SJCRH30 (cell line): ENCODE measurements at places on chromosomes 4 and X. TPM values are rescaled to one million over a fixed set of nuclear protein-coding genes. Genes with fewer than 3 reads are reported as not detected.

The CENPVL3 gene
- not detected in 2 replicates for total RNA-seq

The KIF4A gene
- 60.9 and 63.1 TPM in 2 replicates for total RNA-seq

The LINC00632 gene
- total RNA-seq = 1.8 and 3.8 TPM in 2 replicates

The DUSP9 gene
- total RNA-seq = 0.14 TPM in 1 of 2 replicates, not detected in the other

The SMARCA1 gene
- 76.4 and 82.0 TPM in 2 replicates for total RNA-seq

DNA sequence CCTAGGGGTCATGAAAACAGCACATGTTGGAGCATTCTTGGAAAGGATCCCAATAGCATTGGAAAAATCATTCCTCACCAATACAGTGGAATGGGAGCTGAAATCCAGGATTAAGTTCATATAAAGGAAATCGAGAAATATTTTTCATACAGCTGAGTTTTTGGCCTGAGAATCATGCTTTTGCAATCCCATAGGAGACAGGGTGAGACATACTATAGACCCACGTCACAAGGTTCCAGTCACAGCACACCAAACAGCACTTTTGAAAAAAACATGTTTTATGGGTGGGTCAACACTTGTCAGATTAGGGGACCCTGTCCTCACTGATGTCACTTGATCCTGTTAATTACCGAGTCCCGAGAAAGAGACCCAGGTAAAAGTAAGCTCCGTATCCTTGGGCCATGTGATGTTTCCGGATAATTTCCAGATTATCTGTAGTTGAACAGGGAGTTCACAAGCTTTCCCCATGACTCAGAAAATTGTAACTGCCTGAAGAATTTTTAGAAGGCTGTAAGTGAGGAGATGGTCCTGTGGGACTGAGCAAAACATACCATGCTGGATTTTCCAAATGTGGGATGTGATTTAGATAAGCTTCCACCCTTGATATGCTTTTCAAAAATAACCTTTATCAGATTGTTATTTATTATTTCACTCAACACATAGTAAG is 80.9 kb upstream of the TLR3 start:
- H3K27ac ChIP-seq = no peak overlapping the region
- H3K27me3 ChIP-seq = no peaks in the 10 kb centered on the region
- H3K36me3 ChIP-seq = no peaks in the 10 kb centered on the region
- no peak overlapping the region for H3K4me3 ChIP-seq

- H3K27me3 ChIP-seq = no peaks in the 10 kb centered on the region
- no peak overlapping the region for H3K4me3 ChIP-seq
- H3K36me3 ChIP-seq = no peaks in the 10 kb centered on the region
Observed at GRCh38 chr4:189804894-189805293, 135.8 kb upstream of the FRG1 start.

GRCh38 chr4:101527188-101527587 is 179.9 kb upstream of the PPP3CA start:
- H3K4me3 ChIP-seq = no peak overlapping the region
- H3K4me1 ChIP-seq = no peaks in the 10 kb centered on the region
- H3K36me3 ChIP-seq = no peaks in the 10 kb centered on the region
- H3K27me3 ChIP-seq = no peaks in the 10 kb centered on the region

GRCh38 chr4:1105067-1105466 is 8.3 kb downstream of the RNF212 start:
- 0 out of 2 replicates have a peak, but pooled peaks cover 2% of the 10 kb centered on the region for H3K36me3 ChIP-seq
- no peak for DNase-seq
- H3K4me3 ChIP-seq = no peak overlapping the region
- H3K4me1 ChIP-seq = 0 out of 2 replicates have a peak, but pooled peaks cover 2% of the 10 kb centered on the region
- no peak overlapping the region for H3K27ac ChIP-seq

DNA sequence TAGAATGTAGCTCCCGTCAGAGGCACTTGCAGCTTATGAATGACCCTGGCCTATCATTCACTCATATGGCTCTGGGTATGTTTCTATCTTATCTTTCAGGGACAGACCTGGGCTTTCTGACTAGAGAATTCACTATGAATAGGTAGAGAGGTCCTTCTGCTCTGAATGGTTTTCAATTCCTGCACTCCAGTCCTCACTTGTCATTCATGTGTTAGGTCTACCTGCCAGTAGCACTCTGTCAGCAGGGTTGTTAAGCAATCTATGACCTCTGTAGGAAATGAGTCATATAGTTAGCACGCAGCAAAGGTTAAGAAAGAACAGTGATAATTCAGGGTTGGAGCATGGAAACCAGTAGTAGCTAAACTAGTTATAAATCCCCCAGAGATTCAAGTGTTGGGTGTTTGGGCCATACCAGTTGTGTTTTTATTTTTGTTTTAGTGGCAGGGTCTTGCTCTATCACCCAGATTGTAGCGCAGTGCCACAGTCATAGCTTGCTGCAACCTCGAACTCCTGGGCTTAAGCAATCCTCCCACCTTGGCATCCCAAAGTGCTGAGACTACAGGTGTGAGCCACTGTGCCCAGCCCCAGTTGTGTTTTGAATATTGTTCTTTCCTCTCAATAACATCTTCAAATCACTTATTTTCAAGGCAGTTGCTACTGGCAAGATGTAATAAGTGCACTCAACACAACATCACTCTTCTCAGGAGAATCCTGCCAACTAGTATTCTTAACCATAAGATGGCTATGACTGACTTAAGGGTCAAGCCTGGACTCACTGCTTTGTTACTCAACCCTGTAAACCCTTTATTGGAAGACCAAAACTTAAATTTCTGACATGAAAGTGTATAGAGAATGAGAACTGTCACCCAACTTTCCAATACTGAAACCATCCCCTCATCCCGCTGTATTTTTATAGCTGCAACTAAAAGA is 25.1 kb downstream of the ARL13A start:
- peak overlapping the region; percentile 73 for H3K27ac ChIP-seq
- no peaks in the 10 kb centered on the region for H3K36me3 ChIP-seq
- no peak overlapping the region for H3K4me3 ChIP-seq
- peaks cover 11% of the 10 kb centered on the region for H3K4me1 ChIP-seq

DNA sequence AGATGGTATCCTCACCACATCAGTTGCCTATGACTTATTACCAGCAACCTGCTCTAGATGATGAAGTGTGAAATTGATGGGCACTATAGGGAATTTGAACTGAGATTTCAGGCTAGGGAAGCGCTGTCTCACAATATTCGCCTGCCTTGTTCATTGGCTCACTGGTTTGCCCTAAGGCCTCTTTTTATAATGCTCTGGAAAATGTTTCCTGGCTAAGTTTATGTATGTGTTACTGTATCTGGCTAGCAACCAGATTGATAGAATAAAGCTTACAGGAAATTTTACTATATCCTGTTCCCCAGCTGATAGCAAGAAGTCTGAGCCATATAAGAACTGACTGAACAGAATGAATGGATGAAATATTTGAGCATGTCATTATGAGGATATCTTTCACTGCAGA is 71.6 kb downstream of the GSTCD start:
- H3K27me3 ChIP-seq = no peaks in the 10 kb centered on the region
- H3K4me1 ChIP-seq = peaks cover 15% of the 10 kb centered on the region
- no peak overlapping the region for H3K4me3 ChIP-seq
- no peaks in the 10 kb centered on the region for H3K36me3 ChIP-seq
- DNase-seq = no peak

- peaks cover 10% of the 10 kb centered on the region for H3K4me1 ChIP-seq
- no peaks in the 10 kb centered on the region for H3K36me3 ChIP-seq
- H3K27ac ChIP-seq = no peak overlapping the region
Observed at GRCh38 chr4:118775405-118775804, 60.5 kb downstream of the SEC24D start.
